ENCODE measurements at places on chromosomes 3 and 15.

GRCh38 chr3:45232521-45232920 lies 6.4 kb upstream of the TMEM158 start:
- DNase-seq, result no peak

- no peak for DNase-seq
Observed at GRCh38 chr3:9675736-9676290, 26.5 kb downstream of the MTMR14 start.

- DNase-seq, result no peak
Observed at GRCh38 chr3:72290859-72291638, 506.1 kb upstream of the PROK2 start.

GRCh38 chr3:194386066-194386465 lies 13.0 kb downstream of the GP5 start:
- DNase-seq, result no peak

DNA sequence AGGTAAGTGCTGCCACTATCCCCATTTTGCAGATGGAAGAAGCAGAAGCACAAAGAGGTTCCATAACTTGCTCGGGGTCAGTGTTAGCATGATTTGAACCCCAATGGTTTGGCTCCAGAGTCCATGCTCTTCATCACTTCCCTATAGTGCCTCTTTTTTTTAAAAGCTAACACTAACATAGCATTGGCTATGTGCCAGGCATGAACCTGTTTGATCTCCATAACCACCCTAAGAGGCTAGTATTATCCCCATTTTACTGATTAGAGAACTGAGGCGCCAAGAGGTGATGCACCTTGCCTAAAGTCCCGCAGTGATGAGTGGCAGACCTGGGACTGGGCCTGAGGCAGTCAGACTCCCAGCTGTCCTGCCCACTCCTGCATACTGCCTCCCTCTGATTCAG lies 7.3 kb downstream of the LINGO1 start:
- no peak for DNase-seq

GRCh38 chr15:39140060-39140604 lies 440.7 kb upstream of the THBS1 start:
- peak; percentile 98 for DNase-seq

DNA sequence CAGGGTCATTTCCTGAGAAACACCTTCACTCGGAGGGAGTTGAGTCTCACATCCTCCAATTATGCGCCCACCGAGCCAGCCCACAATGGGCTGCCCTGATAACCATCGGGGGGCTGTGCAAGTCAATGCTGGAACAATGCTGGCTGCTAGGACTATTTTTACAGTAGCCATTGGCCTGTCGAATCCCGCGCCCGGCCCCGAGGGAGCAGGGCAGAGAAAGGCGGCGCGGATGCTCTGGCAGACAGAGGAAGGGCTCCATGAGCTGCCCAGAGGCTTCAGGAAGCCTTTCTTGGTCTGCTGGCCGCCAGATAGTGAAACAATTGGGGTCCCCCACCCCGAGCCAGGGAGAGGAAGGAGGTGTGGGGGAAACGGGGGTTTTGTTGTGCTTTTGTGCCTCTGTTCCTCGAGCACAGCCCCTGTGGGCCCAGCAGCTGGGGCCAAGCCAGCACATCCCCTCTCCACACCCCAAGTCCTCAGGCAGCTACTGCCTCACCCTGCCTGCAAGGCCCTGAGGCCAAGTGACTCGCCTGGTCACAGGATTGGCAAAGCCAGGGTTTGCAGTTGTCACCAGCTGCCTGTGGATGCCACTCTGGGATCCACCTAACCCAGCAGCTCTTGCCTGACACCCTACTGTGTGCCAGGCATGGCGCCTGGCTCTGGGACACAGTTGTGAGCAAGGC lies 39.0 kb downstream of the SLC6A6 start:
- no peak for DNase-seq

GRCh38 chr3:42780892-42781700 lies 8.0 kb upstream of the CCDC13 start:
- DNase-seq, result peak; percentile 67
